Pulmonary artery endothelial cell (primary cell): ENCODE measurements at places on chromosomes 4 and X.

DNA sequence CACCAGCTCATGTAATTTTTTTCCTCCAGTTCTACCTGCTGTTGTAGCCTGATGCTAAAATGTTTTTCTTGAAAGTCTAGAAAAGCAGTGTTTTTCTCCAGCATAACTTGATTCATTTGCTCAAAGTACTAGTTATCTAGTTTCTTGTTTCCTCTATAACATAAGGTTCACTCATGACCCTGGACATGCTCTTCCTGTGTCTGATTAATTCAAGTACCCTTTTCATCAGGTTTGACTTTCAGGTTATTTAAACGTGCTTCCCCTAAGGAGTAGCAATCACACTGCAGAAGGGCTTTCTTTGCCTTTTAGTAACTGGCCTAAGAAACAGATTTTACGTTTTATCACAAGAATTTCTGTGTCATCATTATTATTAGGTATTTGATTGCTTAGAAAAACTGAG lies 66.8 kb upstream of the EGFL6 start:
- DNase-seq, result no peak

DNA sequence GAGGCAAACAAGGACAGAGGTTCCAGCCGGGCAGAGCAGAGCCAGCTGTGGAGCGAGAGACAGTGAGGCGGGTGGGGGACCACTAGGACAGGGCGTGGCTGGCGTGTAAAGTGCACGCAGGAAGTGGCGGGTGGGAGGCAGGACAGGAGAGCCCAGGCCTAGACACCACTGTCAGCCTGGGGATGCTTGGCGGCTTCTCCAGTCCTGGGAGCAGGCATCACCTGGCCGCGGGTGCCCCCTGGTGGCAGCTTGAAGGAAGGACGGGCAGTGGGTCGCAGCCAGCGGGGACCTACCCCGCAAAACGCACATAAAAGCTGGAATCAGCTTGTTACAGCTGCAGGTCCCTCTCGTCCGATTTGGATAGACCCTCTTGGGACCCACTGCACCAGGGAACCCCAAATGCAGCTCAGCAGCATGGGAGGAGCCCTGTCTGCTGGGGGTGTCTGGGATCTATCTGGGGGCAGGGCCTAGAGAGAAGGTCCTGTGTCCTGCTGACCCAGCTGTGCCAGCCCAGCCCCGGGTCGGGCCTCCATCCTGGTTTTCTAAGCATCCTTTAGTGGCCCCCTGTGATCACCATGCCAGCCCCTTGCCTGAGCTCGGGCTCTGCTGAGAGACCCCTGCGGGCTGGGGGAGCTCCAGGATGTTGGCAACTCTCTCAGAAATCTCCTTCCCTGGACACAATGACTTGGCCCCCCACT lies 57.7 kb downstream of the WFS1 start:
- DNase-seq, result no peak

- DNase-seq, result no peak
These were observed 531 bp downstream of the RUFY3 start for GRCh38 chr4:70722199-70722791.

DNA sequence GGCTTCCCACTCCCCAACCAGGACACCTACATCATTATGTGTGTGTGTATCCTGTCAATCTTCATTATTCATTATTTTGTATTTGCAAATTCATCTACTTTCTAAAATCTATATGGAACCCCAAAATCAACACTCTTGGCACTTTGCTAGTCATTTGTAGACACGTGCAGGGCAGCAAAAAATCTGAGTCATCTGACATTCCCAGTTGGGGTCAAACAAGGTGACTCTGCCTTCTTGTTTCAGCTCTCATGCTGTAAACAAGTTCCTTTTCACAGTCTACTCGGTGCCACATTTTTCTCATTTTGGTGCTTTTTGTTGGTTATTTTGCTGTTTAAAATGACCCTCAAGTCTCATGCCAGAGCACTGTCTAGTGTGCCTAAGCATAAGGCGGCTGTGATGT lies 5.9 kb downstream of the MRFAP1L1 start:
- no peak for DNase-seq

- no peak for DNase-seq
These were observed 219.0 kb upstream of the FGF13 start for GRCh38 chrX:138930583-138930945.

GRCh38 chr4:169110633-169111032 lies 100.6 kb upstream of the CBR4 start:
- no peak for DNase-seq

- no peak for DNase-seq
These were observed 323.9 kb upstream of the CXXC4 start for GRCh38 chr4:104818579-104818978.

GRCh38 chrX:16394290-16394689 lies 227.0 kb downstream of the MAGEB17 start:
- DNase-seq, result no peak
